ENCODE measurements at places on chromosomes 12 and 14.

- DNase-seq, result no peak
Measured at GRCh38 chr14:52046376-52046917, 22.4 kb downstream of the NID2 start.

DNA sequence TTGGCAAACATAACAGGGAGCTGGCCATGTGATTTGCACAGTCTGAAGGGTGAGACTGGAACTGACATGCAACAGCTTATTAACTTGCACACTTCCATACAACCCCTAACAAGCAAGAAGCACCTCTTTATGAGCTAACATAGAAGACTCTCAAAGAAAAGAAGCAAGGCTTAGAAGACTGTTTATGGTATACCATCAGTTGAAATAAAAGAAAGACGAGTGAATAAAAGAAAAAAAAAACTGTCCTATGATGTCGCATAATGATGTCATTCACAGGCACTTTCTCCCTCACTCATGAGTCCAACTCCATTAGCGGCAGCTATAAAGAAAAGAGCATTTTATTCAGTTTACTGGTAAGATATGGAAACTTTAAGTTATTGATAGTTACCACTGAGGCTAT is 3.3 kb upstream of the MDM1 start:
- peak; percentile 37 for DNase-seq

- no peak for DNase-seq
Measured at GRCh38 chr14:100725587-100726387, 905 bp upstream of the DLK1 start.

DNA sequence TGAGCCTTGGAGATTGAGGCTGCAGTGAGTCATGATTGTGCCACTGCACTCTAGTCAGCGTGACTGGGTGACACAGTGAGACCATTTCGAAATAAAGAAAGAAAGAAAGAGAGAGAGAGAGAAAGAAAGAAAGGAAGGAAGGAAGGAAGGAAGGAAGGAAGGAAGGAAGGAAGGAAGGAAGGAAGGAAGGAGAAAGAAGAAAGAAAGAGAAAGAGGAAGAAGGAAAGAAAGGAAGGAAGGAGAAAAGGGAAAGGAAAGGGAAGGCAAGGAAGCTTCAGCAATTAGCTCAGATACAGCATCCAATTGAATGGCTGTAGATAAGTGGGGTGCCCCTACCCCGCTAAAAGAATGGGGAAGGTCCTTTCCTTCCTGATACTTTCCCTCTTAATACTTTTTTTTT is 9.5 kb upstream of the NAA30 start:
- DNase-seq, result no peak

DNA sequence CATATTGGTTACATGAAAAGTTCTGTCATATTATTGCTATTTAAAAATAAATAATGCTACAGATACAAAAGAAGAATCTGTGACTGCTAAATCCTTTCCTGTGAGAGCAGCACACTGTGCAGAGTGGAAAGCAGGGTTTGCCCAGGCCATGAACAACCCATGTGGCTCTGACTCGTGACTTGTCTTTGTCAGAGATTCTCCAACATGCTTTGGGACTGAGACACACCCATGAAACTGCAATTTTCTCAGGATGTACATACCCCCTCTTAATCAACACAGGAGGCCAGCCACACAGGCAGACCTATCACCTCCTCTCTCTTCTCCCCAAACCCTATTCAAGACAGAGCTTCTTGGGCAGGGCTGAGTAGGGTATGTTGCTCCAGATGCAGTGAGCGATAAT is 96.8 kb upstream of the NTF3 start:
- no peak for DNase-seq

DNA sequence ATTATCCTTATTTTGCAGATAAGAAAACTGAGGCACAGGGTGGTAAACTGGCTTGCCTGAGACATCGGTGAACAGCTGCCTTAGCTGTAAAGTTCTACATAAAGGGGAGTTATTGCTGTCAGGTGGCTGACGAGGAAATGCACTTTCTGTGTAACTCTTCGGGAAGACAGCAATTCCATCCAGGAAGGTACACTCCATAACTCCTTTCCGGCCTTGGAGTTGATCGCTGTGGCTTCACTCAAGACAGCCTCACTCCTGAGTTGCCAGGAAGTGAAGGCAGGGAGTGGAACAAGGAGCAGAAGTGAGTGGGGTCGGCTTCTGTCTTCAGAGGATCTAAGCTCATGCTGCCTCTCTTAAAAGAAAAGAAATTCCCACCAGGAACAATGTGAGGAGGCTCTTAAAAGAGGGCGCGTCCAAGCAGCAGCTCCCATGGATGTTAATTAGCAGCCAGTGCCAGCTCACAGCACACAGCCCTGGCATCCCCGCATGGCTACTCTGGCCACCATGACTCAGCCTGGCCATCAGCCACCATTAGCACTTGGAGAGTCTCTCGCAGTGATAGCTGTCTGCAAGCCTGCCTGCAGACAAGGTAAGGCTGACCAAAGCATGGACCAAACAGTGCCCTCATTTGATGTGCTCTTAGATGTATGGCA is 60.3 kb downstream of the NUAK1 start:
- no peak for DNase-seq
